ENCODE measurements at places on chromosomes 6 and 20.

GRCh38 chr20:48744515-48744914 lies 83.3 kb downstream of the PREX1 start:
- no peak for DNase-seq

GRCh38 chr6:90105506-90106170 lies 191.0 kb downstream of the BACH2 start:
- no peak for DNase-seq

GRCh38 chr6:2797564-2798031 lies 32.4 kb downstream of the WRNIP1 start:
- DNase-seq, result no peak

DNA sequence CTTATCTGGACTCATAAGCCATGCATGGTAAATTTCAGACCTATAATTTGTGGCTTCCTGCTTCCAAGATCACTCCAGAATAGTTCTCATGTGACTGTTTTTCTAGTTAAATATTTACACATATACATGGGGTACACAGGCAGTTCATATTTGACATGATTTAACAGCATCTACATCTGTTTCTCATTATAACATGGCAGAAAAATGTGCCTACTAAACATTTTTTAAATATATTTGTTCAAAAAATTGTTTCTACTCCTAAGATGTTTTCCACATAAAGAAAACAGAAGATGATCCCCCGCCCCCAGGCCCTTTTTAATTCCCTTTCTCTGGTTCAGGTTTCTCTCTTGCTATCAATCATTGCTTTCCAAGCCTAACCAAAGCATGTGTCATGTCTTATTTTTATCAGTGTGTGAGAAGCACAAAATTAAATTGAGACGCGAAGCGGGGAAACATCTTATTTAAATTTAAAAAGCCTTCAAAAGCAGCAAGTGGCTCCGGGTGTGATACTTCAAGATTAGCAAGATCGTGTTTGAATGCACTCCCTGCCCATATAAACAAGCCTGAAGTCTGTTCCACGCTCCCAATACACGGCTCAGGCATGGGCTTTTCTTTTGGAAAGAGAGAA lies 37.3 kb downstream of the IPCEF1 start:
- no peak for DNase-seq

GRCh38 chr20:52270696-52271095 lies 79.1 kb upstream of the ZFP64 start:
- no peak for DNase-seq

DNA sequence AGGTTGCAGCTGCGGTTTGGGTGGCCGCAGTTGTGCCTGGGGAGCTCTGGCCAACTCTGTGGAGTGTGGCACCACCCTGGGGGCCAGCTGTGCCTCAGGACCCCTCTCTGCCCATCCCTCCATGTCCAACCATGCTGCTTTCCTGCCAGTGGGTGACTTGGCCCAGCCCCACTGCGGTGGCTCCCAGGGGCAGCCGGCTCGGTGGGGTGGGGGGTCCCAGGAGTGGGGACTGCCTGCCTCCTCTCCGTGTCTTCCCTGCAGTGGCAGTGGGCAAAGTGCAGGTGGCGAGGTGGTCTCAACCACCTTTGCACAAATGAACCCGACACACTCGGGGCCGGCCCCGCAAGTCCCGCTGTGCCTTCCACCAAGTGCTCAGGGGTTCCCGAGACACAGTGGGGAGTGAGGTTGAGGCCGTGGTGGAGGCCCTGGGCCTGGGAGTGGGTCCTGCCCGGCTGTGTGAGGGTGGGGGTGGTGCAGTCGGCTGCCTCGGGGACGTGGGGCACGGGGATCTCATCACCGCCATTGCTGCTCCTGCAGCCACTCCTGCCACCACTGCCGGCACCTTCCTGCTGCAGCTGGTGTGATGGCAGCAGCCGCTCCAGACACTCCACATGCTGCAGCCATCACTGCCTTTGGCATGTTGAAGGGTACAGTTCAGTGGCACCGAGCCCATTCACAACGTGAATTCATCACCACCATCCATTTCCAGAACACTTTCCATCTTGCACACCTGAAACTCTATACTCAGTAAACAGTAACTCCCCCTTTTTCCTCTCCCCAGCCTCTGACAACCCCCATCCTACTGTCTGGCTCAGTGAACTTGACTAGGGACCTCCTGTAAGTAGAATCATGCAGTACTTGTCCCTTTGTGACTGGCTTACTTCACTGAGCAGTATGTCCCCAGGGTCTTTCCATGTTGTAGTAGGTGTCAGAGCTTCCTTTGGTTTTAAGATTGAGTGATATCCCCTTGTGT lies 10.7 kb upstream of the SLCO4A1 start:
- no peak for DNase-seq

DNA sequence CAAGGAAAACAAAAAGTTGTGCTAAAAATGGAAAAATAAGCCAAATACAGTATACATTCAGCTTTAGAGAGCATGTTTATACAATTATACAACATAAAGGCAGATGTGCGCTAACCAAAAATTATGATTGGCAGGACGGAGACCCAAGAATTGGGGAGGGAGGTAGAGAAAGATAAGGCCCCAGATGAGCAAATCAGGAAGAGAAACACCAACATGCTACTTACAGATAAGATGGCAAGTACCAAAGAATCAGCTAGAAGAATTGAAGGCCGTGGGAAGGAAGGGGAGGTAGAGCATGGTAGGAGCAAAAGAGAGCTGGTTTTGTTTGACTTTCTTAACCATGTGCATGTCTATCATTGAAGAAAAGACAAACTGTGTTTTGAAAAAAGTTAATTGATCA lies 45.4 kb downstream of the PRND start:
- DNase-seq, result no peak

DNA sequence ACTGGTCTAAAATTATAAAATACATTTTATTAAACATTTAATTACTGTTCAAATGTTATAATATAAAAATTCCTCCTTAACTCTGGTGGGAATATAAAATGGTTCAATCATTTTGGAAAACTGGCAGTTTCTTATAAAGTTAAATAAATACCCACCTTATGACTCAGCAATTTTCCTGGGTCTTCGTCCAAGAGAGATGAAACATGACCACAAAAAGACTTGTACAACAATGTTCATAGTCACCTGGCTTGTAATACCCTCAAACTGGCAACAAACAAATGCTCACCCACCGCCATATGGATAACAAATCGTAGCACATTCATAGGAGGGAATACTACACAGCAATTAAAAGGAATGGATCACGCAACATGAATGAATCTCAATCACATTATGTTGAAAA lies 66.0 kb upstream of the RIN2 start:
- no peak for DNase-seq

DNA sequence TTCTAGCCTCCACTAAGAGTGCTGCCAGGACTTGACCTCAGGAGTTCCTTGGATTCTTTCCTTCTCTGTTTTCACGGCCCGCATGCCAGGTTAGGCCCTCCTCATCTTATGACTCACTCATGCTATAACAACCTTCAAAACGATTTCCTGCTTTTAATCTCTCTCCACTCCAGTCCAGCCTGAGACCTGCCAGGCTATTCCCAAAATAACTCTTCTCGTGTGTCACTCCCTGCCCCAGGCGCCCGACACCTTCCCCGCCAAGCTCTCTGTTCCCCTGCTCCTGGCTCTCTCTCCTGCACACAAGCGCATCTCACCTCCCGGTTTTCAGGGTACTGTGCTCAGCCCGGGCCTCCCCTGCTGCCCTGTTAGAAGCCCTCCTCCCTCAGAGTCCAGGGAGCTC lies 64.1 kb upstream of the RPS6KA2 start:
- DNase-seq, result no peak

- DNase-seq, result no peak
Observed at GRCh38 chr6:137737836-137738596, 129.0 kb upstream of the TNFAIP3 start.

DNA sequence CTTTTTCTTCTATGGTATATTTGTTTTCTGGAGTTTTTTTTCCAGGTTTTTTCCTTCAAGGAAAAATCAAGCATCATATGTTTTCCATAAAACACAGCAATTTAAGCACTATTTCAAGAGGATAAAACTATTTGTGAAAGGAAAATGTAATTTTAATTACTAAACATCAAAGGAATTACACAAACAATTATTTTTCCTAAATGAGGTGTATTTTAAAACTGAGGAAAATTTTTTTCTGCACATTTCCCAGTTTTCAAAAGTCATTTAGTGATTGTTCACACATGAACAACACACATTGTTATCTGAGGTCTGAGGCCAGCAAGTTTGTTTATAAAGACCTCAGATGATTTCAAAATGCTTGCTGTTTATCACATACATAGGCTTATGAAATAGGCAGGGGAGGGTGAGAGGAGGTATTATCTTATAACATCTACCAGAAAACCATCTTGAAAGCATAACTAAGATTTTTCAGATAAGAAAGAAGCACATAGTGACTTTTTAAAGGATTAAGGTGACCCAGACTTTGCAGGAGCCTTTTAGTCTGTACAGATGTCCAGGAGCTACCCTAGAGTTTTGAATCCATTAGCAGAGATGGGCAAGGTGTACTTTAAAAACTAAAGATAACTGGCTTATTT lies 381.6 kb downstream of the GJA1 start:
- DNase-seq, result no peak

GRCh38 chr6:167528239-167528638 lies 203.4 kb downstream of the TTLL2 start:
- no peak for DNase-seq

GRCh38 chr6:12636336-12636735 lies 80.2 kb upstream of the PHACTR1 start:
- DNase-seq, result no peak

DNA sequence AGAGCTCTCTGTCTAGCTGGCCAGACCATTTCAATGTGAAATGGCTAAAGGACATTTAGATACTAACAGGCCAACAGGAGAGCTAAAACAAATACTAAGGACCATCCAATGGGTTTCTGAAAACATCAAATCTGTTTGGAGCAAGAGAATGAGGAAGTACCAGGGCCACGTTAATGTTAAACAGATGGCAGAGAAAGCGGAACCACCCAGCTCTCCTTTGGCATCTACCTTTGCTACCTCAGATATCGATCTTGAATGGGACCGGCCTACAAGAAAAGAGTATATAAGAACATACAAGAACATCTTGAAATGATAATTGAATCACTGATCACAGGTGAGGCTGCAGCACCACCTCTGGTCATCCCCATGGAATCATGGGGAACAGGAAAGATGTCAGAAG lies 31.8 kb downstream of the KCNK5 start:
- no peak for DNase-seq

GRCh38 chr20:45344168-45344860 lies 3.9 kb downstream of the SDC4 start:
- no peak for DNase-seq

DNA sequence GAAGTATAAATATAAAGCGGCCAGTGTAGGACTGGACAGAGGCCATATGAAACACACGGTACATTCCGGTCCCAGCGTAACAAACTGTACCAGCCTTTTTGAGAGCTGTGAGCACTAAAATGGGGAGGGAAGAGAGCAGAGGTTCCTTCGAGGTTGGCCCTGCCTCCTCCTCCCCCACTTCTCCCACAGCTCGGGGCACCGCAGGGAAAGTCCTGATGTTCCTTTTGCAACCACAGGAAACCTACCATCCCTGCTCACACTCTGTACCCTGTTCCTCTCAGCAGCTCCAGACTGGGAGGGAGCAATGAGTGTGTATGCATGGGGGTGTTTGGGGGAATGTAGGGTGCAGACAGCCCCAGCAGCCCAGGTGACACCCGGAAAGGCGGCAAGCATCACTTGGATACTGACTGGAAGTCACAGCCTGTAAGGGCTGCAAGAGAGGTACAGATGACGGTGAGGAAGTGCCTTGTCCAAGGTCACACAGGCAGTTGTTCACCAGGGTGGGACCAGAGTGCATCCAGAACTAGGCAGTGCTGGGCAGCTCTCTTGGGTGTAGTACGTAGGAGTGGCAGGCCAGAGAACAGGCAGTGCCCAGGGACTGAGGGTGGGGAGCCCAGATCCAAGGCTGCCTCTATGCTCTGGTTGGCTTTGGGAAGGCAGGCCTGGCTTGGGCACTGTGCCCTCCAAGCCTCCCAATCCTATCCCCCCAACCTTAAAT lies 11.0 kb upstream of the ARMC12 start:
- DNase-seq, result no peak

- DNase-seq, result no peak
Observed at GRCh38 chr20:4160761-4161305, 145.5 kb upstream of the RNF24 start.

DNA sequence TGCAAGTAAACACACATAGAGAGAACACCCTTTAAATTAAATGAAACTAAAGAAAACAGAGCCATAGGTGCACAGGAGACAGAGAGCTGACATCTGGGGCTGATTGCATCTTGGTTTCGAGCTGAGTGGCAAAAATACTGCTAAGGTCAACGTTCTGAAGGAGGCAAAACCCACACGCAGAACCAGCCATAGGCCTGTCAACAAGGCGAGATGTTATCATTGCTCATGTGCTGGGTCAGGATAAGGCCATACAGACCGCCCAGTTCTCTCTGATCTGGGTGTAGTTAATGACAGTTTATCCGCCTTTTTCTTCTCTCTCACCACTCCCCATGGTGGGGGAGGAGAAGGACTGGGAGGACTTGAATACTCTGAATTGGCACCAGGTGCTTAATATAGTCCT lies 4.5 kb upstream of the FAM110A start:
- no peak for DNase-seq

GRCh38 chr6:150243620-150244314 lies 100.9 kb downstream of the PPP1R14C start:
- DNase-seq, result no peak

DNA sequence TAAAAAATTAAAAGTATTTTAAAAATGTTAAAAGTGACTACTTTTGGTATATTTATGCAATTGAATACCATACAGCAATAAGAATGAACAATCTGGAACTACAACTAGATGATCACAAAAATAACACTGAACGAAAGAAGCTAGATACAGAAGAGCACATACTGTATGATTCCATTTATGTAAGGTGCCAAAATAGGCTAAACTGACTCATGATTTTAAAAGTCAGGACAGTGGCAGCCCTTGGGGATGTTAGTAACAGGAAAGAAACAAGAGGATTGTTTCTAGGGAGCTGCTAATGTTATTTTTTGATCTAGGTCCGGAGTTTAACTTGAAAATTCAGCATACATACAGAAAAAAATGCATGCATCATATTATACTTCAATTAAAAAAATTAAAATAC lies 42.3 kb downstream of the KIF13A start:
- DNase-seq, result no peak

GRCh38 chr6:118304321-118304720 lies 243.8 kb upstream of the PLN start:
- DNase-seq, result no peak

All from NCI-H510A (cell line).